ENCODE measurements at places on chromosomes 16 and 17.

- no peak for DNase-seq
Measured at GRCh38 chr16:71899171-71899570, 3.8 kb downstream of the IST1 start.

DNA sequence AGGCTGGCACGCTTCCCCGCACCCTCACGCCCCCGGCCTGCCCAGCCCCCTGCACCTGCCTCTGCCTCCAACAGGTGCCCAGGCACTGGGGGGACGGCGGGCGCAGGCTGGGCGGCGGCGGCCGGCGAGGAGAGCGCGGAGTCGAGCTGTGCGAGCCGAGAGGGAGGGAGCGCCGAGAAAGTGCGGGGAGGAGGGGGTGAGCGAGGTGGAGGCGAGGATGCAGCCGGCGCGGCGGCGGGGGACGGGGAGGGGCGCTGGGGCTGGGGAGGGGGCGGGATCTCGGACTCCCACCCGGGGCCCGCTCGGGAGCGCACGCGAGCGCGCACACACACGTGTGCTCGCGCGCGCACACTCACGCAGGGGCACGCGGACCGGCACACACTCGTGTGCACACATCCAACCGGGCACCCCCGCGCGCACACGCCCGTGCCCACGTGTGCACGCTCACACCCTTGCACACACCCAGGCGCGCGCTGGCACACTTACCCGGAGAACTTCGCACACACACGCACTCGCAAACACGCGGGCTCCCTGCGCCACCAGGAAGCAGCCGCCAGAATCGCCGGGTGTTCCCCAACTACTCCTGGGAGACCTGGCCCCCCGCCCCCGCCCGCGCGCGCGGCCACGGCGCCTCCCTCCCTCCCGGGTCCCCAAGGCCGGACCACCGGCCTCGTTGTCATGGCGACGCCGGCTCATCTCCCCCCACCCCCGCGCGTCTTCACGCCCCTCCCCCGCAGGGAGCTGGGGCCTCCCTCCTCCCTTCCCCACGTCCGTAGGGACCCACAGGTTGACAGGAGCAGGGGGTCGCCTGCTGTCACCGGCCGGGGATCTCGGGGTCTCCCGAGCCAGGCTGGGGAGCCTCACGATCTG lies at the start of gene DOC2A:
DOC2A (minus strand) TSS at position 184 of the 870 bp plus-strand sequence. CDS start 805 bp downstream, outside the sequence.
- peak; percentile 55 for DNase-seq

GRCh38 chr17:30093463-30094147 lies 23.0 kb upstream of the NSRP1 start:
- DNase-seq = no peak

DNA sequence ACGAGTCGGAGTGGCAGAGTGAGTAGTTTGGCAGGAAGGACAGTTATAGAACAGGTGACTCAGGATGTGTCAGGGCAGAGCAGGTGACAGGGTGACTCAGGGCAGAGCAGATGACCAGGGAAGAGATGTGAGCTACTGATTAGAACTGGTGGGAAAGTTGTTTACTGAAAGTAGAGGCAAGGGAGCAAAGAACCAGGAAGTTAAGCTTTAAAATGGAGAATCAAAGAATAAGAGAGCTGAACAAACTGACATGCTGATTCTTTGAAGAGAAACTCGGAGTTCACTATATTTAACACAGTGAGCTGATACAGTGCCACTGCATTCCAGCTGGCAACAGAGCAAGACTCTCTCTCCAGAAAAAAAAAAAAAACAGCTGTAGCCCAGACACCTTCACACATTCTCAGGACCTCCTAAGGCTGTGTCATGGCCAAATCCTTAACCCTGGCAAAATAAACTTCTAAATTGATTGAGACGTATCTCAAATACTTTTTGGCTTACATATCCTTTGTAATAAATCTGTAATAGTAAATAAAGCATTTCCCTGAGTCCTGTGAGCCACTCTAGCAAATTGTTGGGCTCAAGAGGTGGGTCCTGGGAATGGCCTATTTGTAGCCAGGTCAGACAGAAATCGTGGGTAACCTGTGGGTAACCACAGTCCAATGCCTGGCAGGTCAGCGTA lies 12.3 kb upstream of the UBE2I start:
- no peak for DNase-seq
